ENCODE measurements at places on chromosomes 13 and 19. TPM values are rescaled to one million over a fixed set of nuclear protein-coding genes. Genes with fewer than 3 reads are reported as not detected.

GIPC3 gene
- under 0.01 TPM for total RNA-seq

GRCh38 chr13:45860240-45860639 is 8.7 kb upstream of the SIAH3 start:
- no peak for DNase-seq

GRCh38 chr13:95834134-95834765 is 157.3 kb downstream of the DNAJC3 start:
- peak; percentile 45 for DNase-seq

- DNase-seq: no peak
These were observed 12.4 kb downstream of the SBNO2 start for GRCh38 chr19:1161716-1162115.

- DNase-seq: no peak
These were observed 29.6 kb downstream of the EXOC3L2 start for GRCh38 chr19:45215391-45216191.

DNA sequence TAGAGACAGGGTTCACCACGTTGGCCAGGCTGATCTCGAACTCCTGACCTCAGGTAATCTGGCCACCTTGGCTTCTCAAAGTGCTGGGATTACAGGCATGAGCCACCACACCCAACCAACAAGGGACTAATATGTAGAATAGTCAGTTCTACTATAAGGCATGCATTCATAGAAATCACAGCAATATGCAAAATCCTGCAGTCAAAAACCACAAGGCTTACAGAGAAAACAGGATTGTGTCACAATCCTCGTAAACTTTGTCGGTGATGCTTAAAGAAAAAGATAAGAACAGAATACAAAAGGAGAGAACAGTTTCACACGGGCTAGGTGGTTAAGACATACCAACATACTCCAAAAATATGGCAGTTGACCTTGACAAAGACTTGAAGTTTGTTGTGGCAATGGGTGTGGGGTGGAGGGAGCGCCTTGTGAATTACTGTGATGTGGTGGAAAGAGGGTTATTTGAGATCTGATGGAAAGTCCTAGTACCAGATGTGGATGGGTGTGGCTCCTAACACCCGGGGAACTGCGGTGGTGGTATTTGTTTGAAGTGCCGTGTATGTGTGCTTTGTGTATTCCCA is 12.4 kb downstream of the NOSIP start:
- DNase-seq: no peak

Data from frontal cortex (tissue), 4 donors.